ENCODE measurements at places on chromosomes 2 and 18.

GRCh38 chr2:11850082-11850481 lies 103.7 kb downstream of the LPIN1 start:
- DNase-seq = no peak

DNA sequence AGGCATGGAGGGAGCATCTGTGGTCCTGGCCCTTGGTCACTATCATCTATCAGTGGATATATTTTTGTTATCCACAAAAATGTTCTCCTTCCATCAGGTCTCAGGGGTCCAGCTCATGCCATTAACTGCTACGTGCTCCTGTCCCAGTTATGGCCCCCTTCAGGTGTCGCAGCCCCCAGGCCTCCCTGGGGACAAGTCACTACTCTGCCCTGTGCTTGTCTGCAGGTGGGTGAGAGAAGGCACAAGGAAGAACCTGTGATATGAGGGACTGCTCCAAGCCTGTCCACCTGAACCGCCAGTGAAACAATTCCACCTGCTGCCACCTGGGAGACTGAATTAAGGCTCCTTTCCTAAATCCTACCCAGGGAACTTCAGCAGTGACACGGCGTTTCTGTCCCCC lies 229.6 kb upstream of the ID2 start:
- no peak for DNase-seq

DNA sequence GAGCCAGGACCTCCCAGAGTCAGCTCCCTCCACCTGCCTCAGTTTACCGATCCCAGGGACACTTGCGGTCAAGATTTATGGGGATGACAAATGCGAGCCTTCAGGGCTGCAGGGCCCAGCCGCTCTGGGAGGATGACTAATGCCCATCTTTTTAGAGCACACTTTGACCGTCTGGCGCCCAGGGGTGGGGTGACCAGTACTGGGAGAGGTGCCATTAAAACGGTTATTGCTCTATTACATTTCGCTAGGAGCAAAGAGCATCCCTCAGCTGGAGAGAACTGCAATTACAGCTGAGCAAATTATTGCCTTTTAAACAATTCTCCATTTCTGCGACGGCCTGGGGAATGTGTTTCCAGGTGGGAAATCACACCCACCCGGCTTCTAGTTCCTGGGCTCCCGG lies 42.6 kb upstream of the HPCAL1 start:
- no peak for DNase-seq

- DNase-seq = no peak
Observed at GRCh38 chr2:7777668-7778067, 860.5 kb downstream of the RNF144A start.

DNA sequence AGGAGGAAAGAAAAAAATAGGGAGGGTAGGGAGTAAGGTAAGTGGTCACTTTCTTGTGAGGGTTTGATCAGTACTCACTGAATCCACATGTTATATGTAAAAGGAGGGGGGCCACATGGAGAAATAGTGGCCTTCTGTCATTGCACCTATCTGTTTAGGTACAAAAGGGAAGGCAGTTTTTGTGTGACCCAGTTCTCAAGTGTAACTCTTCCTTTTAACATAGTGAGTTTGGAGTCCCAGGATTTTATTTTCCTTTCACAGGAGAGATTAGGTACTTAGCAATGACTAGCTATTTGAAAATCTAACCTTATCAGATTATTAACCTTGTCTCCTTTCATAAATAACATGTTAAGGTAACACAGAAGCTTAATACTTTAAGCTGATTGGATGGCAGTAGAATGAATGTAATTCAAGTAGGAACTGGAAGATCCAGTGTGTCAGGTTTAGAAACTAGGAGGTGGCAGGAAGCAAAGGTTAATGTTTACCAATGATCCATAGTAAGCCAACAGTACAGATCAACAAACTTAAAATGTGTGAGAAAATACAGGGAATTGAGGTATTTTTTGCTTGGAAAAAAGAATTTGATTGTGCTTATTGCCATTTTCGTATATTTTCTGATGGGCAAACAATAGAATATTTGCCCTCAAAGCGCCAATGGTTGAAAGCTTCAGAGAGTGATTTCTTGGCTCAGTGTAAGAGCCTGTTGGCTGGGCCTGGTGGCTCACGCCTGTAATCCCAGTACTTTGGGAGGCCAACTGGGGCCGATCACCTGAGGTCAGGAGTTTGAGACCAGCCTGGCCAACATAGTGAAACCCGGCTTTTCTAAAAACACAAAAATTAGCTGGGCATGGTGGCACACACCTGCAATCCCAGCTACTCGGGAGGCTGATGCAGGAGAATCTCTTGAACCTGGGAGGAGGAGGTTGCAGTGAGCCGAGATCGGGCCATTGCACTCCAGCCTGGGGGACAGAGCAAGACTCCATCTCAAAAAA lies 11.3 kb downstream of the HNMT start:
- DNase-seq = no peak

GRCh38 chr18:2337552-2338141 lies 233.7 kb downstream of the METTL4 start:
- DNase-seq = no peak

- DNase-seq = no peak
Observed at GRCh38 chr2:218482651-218483050, 63.7 kb downstream of the VIL1 start.

GRCh38 chr2:83063511-83063910 lies 1395.6 kb downstream of the SUCLG1 start:
- DNase-seq = no peak

DNA sequence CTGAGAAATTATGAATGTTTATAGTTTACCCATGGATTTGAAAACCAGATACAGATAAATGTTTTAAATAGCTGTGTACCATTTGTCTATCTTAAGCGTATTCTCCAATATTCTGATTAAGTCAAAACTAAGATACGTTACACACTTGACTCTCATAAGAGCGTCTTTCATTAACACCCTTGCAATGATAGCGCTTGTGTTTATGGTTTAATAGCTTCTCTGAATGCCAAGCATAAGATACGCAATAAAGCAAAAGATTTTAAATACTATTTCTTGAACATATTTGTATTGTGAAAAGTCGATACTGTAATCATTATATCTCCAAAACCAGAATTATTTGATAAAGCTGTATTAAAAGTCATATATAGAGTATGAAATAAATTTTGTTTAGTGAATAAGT lies 3.0 kb downstream of the CALCRL start:
- no peak for DNase-seq

DNA sequence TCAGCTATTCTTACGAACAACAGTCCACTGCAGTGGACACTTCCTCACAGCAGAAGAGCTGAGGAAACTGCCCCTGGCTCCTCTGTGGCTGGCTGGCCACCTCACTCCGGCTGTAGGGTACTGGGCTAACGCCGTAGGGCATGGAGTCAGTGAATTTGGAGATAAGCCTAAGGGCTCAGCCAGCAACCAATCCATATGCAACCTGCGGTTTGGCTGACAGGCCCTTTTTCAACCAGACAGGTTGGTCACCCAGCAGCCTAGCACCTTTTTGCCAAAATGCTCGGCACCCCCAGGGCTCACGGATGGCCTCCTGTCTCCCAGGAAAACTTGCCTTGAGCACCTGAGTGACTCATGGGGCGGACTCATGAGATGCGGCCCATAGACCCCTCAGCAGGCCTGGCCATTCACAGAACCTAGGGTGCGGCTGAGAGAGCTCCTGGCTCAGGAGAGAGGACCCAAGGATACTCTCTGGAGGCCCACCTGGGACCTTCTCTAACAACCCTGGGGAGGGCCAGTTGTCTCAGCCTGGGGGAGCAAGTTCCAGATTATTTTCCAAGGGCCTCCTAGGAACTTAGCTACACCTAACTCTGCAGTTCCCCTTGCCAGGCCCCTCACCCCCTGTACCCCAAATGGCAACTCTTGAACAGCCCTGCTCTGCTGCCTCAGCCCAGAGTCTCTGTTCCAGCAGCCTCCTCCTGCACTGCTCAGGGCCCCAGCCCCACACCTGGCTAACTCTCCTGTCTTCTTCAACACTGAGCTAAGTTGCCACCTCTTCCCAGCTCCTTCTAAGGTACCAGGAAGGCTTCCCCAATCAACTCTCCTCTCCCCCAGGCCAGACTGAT lies 252.1 kb downstream of the CYP26B1 start:
- no peak for DNase-seq

DNA sequence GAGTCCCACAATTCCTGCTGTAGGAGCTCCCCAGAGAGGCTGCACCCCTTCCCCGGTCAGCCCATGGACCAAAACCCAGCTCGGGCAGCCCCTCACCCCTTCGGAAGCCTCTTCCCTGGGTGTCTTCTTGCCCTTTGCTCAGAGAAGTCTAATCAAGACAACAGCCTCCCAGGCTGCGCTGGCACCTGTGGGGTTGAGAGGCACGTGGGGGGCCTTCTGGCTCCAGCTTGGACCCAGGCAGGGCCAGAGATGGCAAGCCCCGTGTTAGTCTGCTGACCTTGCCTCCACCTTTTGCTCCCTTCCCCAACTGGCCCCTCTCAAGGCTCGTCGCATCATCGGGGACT lies 10.4 kb downstream of the SLC4A3 start:
- DNase-seq = no peak

- no peak for DNase-seq
Observed at GRCh38 chr2:29447513-29447912, 332.3 kb downstream of the CLIP4 start.

- DNase-seq = no peak
Observed at GRCh38 chr2:129656081-129656598, 323.3 kb upstream of the RAB6C start.

- DNase-seq = no peak
Observed at GRCh38 chr2:216410550-216410949, 1.7 kb upstream of the SMARCAL1 start.

- no peak for DNase-seq
Observed at GRCh38 chr18:23487738-23488570, 15.4 kb upstream of the RMC1 start.

- DNase-seq = no peak
Observed at GRCh38 chr2:80311304-80311703, 6.8 kb upstream of the LRRTM1 start.

GRCh38 chr2:165795011-165795410 lies 964 bp upstream of the GALNT3 start:
- no peak for DNase-seq

DNA sequence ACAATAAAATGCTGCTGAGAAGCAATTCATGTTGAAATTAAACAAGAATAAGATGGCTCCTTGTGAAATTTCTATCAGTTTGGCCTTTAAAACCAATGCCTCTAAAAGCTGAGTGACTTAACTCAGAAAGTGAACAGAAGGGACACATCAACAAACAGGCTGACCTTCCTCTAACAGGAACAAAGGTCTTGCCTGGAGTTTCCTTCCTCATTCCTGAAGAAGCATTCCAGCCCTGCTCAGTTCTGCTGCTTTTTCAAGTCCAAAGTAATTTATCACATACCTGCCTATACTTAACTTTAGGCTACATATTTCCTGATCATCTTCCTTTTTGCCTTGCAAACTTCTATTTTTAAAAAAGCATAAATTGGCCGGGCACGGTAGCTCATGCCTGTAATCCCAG lies 14.1 kb downstream of the PTRHD1 start:
- no peak for DNase-seq

DNA sequence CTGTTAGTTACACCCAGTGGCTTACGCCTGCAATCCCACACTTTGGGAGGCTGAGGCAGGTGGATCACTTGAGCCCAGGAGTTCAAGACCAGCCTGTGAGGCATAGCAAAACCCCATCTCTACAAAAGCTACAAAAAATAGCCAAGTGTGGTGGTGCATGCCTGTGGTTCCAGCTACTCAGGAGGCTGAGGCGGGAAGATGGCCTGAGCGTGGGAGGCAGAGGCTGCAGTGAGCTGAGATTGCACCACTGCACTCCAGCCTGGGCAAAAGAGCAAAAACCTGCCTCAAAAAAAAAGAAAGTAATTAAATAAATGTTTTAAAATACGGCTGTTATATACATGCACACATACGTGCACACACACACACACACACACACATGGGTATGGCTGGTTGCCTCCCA lies 194.8 kb downstream of the HDAC4 start:
- no peak for DNase-seq

- no peak for DNase-seq
Observed at GRCh38 chr2:175097297-175097696, 70.7 kb downstream of the ATF2 start.

GRCh38 chr2:19750136-19750535 lies 151.6 kb downstream of the TTC32 start:
- DNase-seq = no peak

DNA sequence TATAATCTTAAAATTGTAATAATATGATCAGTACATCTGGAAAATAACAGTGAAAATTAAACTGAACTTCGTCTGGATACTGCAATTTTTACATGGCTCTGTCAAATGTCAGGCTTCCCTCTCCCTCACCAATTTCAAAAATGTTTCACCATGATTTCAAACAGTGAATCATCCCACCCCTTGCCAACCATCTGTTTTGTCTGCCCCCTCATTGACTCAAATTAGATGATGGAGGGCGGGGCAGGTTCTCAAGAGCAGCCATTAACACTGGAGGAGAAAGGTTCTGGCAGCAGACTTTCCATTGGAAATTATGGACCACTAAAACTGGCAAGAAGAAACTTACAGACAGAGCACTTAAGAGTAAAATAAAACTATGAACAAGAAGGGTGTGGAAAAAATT lies 1195.7 kb upstream of the ZEB2 start:
- no peak for DNase-seq

DNA sequence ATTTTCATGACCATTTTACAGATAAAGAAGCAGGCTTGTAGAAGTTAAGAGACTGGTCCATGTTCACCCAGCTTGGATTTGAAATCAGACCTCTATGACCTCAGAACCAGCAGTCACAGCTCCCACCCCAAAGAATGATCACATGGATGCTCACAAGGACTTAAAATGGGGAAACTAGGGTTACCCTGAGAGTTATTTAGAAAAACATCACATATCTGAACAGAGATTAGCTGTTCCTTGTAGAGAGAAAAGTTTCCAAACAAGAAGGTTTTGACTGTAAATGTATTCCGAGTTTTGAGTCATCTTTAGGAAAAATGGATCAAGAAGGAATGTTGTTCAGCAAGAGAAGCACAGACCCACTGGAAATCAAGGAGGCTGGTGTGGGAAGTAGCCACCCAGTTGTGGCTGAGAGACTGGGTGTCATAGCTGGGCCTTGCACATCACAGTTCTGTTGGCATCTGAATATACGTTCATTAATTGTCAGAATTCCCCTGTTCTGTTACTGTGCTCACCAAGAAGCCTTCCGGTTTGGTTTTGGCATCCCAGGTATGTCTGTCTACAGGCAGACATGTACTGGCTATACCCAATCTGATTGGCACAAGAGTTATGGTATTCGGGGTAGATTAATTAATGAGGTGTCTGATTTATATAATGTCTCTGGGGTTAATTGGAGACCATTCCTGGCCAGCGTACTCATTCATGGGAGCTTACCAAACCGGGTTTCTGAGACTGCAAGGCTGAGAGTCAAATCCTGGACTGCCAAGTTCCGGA lies 371.8 kb upstream of the SLC14A2 start:
- no peak for DNase-seq

DNA sequence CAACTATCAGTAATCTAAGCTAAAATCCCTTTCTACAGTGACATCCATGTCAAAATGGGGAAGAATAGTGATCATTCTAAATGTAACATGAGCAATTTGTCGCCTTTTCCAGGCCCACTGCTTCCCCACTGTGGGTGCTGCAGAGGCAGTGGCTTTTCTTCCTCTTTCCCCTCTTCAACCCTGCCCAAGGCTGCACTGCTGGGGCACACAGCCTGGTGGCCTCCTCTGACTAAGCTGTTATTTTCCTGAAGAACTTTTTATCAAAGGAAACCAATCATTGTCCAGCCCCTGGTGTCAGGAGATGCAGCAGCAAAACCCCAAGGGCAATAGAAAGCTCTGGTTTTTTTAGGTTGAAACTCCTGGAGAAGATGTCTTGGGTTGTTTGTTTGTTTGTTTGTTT lies 117.6 kb upstream of the KLF7 start:
- no peak for DNase-seq

Data from stimulated activated CD8-positive, alpha-beta memory T cell treated with anti-CD3 and anti-CD28 coated beads, Interleukin-4, amount 100 ng/mL, for 1 hour (primary cell).